Activated CD4-positive, alpha-beta T cell treated with anti-CD3 and anti-CD28 coated beads for 4 hours (primary cell): ENCODE measurements at places on chromosomes 2 and 18.

GRCh38 chr2:173355866-173356508, 1.3 kb downstream of the CDCA7 start:
- no peak for DNase-seq

DNA sequence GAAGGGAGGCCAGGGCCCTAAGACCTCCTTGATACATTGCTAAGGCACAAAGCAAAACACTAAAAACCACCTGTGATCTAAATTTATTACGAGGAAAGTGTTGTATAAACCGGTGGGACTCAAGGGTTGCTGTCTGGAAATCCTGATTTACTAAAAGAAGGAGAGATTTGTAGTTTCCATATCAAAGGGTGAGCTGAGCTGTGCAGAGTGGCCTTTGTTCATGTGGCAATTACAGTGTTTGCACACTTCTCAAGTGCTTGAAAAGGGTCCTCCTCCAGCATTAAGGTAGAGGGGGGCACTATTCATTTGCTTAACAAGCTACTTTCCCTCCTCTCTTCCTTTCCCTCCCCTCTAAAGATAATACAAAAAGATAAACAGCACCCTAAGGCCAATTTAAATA, 30.5 kb upstream of the ITGA4 start:
- no peak for DNase-seq

DNA sequence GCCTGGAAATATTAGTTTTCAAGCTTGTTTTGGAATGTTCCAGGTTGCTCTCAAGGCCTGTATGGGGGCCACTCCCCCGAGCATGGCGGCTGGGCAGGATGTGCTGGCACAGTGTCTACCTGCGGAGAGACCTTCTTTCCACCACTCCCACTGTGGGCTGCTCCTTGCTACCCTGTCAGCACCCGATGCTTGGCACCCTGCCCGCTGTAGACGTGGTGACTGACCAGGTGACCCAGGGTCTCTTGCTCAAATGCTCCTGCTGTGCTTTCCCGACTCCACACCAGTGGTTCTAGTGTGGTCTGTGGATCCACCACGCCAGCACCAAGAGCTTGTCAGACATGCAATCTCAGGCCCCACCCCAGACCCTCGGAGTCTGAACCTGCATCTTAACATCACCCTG, 213.3 kb downstream of the SH3BP4 start:
- no peak for DNase-seq

- no peak for DNase-seq
Observed at GRCh38 chr18:37577051-37577611, 11.5 kb upstream of the CELF4 start.

GRCh38 chr2:177767768-177768167, 304.8 kb downstream of the PDE11A start:
- no peak for DNase-seq

- DNase-seq = no peak
Observed at GRCh38 chr2:30259827-30260679, 28.7 kb downstream of the LBH start.

GRCh38 chr2:43130548-43130875, 95.9 kb downstream of the ZFP36L2 start:
- DNase-seq = no peak

DNA sequence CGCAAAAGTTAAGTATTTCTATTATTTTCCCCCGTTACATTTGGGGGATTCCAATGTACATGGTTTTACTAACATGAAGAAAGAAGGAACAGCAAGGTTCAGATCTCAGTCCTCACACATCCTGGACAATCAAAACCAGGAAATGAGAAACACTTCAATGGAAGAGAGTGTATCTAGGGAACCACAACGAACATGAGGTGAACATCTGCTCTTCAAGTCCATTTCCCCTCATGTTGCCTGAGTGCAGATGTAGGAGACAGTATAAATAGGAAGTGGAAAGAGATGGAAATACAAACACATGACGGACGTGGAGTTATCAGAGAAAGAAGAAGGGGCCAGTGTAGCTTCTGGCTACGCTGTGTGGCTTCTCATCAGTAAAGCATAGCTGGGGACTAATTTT, 52.6 kb downstream of the CHN1 start:
- no peak for DNase-seq

- DNase-seq = no peak
Observed at GRCh38 chr2:197131558-197131855, 179.1 kb downstream of the ANKRD44 start.

- peak; percentile 11 for DNase-seq
Observed at GRCh38 chr2:230797515-230798495, 66.9 kb upstream of the ITM2C start.

DNA sequence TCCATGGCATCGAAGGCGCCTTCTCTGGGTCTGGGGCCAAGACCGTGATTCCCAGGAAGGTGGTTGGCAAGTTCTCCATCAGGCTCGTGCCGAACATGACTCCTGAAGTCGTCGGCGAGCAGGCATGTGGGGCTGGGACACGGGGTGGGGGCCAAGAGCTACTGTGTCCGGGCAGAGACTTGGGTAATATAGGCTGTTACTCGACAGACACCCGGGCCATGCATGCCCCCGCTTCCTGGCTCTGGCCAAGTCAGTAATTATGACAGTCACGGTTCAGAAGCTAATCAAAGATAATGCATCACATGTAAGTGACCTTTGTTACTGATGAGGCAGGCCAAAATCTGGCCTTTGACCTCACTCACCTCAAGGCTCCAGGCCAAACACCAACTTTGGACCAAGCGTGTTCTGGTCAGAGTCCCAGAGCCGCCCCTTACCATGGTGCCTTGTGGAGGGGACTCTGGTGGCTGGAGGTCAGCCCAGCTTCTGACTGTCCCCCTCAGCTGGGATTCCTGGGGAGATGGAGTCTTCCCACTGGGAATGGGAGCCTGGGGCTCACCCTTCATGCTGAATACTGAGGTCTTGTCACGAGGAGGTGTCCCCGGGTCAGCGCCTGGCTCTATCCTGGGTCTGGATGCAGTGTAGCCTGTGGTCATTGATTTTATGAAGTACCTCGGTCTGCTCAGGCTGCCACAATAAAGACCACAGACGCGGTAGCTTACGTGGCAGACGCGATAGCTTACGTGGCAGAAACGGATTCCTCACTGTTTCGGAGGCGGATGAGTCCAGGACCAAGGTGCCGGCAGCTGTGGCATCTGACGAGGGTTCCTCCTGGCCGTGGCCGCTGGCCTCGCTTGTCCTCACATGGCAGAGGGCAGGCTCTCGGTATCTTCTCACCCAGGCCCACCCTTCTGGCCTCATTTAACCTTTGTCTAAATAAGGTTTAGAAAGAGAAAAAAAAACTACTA, 17.7 kb upstream of the CNDP1 start:
- no peak for DNase-seq

- no peak for DNase-seq
Observed at GRCh38 chr2:1538663-1539062, 125.4 kb downstream of the TPO start.

- DNase-seq = no peak
Observed at GRCh38 chr2:16324544-16324937, 341.1 kb downstream of the CYRIA start.

DNA sequence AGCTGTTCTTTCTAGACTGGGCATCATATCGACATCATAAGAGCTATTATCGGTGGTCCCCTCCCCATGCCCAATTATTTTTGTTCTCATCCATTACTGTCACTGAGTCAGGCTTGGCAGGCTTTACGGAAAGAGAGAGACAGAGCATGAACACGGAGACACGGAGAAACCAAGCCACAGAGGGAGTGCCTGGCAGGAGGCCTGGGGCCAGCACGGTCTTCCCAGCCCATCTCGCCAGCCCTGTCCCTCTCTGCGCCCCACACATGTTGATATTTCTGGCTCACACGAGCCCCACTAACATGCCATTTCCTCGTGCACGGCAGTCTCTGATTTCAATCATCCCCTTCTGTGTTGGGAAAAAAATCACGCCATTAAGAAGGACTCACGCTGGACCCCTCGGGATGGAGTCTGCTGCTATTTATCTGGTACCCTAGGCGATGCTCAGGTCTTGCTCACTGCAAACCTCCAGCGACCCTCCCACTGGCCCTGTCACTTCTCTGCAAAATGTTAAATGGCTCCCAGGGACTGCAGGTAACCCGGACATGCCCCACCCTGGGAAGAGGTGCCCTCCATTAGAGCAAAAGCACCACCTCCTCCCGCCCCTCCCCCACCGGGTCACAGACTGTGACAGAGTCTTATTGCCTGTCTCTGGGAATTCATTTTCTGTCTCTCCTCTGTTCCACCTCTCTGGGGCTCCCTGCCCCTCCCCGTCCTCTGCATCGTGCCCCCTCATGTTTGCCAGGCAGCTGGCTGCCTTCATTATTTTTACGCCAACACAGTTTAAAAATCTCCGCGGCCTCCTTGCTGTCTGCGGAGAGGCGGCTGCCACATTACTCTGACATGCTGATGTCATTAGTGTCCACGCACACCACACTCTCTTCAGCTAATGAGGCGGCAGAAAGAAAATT, 40.1 kb upstream of the GBX2 start:
- no peak for DNase-seq

DNA sequence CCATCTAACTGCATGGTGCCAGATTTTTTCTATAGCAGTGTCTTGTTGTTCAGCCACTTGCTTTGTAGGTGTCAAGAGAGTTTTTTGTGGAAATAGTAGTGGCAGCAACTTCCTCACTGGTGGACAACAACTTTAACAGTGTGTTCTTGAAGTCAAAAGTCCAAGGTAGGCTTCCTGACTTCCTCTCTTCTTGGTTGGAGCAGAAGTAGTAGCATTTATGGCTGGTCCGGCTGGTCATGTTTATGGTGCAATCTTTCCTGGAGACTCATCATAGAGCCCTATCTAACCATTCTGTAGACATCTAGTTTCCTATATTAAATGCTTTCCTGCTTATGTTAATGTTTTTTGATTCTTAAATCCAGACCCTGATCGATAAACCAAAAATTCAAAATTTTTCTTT, 11.7 kb downstream of the GPR75 start:
- no peak for DNase-seq

- DNase-seq = no peak
Observed at GRCh38 chr18:14945984-14946383, 198.0 kb downstream of the ANKRD30B start.

- no peak for DNase-seq
Observed at GRCh38 chr18:79781331-79781941, 16.3 kb upstream of the KCNG2 start.

DNA sequence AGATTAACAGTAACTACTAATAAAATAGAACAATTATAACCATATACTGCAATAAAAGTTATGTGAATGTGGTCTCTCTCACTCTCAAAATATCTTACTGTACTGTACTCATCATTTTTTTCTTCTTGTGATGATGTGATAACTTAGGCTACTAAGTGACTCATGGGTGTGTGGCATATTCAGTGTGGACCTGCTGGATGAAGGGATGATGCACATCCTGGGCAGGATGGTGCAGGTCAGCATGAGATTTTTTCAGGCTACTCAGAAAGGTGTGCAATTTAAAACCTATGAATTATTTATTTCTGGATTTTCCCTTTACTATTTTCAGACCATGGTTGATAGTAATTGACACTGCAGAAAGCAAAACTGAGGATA, 90.7 kb downstream of the NCKAP5 start:
- no peak for DNase-seq

DNA sequence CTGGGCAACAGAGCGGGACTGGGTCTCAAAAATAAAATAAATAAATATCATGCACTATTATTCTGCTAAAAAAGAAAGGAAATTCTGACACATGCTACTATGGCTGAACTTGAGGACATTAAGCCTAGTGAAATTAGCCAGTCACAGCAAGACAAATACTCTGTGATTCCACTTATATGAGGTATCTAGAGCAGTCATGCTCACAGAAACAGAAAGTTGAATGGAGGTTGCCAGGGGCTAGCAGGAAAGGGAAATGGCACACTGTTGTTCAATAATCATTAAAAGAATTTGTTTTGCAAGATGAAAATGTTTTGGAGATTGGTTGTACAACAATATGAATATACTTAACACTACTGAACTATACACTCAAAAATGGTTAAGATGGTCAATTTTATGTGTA, 60.8 kb downstream of the NCKAP1 start:
- no peak for DNase-seq

DNA sequence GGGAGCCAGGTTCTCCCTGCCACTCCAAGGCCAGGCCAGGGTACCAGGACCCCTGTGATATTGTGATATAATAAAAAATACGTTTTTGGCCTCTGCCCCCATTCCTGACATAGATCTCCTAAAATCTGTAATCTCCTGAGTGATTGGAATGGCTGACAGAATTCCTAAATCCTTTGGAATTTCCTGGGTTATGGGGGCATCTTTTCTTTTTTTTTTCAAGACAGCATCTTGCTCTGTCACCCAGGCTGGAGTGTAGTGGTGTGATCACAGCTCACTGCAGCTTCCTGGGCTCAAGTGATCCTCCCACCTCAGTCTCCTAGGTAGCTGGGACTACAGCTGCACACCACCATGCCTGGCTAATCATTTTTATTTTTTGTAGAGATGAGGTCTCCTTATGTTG, 26.2 kb upstream of the TUBB6 start:
- no peak for DNase-seq

- DNase-seq = no peak
Observed at GRCh38 chr2:207230261-207231105, 64.7 kb upstream of the KLF7 start.

- no peak for DNase-seq
Observed at GRCh38 chr2:30605197-30605596, 158.2 kb downstream of the LCLAT1 start.

- peak; percentile 52 for DNase-seq
Observed at GRCh38 chr2:196170213-196170605, 1.2 kb downstream of the STK17B start.

DNA sequence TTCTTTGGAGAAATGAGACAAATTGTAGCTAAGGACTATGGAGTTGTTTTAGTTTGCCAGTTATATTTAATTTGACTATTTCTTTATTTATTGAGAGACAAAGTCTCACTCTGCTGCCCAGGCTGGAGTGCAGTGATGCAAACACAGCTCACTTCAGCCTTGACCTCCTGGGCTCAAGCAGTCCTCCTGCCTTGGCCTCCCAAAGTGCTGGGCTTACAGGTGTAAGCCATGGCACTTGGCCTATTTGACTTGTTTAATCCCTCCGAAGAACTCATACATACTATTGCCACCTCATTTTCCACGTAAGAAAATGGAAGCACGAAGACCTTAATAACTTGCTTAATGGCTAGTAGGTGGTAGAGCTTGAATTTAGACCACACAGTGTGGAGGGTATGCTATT, 988 bp upstream of the RNF144A start:
- DNase-seq = no peak

DNA sequence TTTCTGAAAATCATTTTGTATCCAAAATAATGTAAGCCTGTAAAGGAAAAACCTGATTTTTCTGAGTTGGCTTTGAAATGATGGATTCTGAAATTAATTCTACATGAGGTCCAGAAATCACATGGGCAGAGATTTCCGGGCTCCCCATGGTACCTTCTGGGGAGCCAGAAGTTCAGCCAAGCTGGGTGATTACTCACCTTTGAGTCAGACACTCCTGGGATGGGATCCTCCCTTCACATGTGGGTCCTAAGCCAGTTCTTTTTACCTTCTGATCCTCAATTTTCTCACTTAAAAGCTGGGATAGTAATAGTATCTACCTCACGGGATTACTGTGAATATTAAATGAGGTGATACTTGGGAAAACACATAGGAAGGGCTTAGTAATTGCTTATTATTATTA, 179.8 kb upstream of the EPAS1 start:
- DNase-seq = no peak

DNA sequence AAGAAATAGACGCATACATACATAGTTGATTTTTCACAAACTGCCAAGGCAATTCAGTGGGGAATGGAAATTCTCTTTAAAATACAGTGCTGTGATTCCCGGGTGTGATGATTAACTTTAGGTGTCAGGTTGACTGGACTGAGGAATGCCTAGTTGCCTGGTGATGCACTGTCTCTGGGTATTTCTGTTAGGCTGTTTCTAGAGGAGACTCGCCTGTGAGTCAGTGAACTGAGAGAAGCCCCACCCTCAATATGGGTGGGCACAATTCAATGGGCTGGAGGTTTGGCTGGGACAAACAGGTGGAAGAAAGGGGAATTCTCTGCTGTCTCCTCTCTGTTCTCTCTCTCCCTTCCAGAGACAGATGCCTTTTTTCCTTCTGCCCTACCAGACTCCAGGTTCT, 187.6 kb downstream of the ARHGAP28 start:
- no peak for DNase-seq
